ENCODE measurements at places on chromosomes 5 and 9.
A peak's percentile ranks its signal among the peaks of the same experiment; 100 is the strongest.

DNA sequence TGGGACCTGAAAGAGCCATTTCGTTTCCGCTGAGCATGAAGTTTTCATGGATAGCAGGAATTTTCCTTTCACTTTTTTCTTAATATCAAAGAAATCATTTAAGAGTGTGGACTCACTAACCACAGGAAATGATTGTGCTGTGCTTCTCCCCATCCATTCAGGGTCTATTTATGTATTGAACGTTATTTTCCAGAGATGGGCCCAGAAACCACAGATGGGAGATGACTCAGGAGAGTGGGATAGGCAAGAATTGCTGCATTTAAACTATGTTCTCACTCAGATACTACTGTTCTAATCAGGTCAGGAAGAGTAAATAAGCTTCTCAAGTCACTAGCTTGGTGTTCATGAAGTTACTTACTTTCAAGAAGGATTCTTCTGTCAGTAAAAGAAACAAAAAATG lies 763.8 kb downstream of the DTWD2 start:
- DNase-seq: no peak

GRCh38 chr9:112754578-112754977 lies 4.0 kb downstream of the SNX30 start:
- no peak for DNase-seq

- no peak for DNase-seq
Observed at GRCh38 chr5:138824924-138825863, 49.9 kb downstream of the LRRTM2 start.

- peak; percentile 45 for DNase-seq
Observed at GRCh38 chr9:104301755-104302154, 202.3 kb upstream of the OR13F1 start.

- peak; percentile 50 for DNase-seq
Observed at GRCh38 chr9:105835721-105836120, 141.4 kb downstream of the TMEM38B start.

DNA sequence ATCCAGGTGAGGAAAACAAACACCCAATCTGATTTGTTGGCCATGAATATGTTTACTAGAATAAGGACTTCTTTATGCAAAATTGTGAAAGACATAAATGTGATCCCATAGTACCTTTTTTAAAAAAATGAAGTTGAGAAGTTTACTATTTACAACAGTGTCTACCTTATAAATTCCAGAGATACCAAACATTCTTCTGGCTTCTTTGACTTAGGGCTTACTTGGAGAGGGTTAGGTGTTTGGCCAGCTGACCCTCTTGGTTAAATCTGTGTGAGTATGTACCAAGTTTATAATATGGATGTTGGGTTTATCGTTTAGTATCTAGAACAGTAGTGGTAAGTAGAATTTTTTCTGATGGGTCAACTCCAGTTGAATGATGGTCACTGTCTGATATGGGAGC lies 212.3 kb downstream of the DOCK8 start:
- DNase-seq: no peak

DNA sequence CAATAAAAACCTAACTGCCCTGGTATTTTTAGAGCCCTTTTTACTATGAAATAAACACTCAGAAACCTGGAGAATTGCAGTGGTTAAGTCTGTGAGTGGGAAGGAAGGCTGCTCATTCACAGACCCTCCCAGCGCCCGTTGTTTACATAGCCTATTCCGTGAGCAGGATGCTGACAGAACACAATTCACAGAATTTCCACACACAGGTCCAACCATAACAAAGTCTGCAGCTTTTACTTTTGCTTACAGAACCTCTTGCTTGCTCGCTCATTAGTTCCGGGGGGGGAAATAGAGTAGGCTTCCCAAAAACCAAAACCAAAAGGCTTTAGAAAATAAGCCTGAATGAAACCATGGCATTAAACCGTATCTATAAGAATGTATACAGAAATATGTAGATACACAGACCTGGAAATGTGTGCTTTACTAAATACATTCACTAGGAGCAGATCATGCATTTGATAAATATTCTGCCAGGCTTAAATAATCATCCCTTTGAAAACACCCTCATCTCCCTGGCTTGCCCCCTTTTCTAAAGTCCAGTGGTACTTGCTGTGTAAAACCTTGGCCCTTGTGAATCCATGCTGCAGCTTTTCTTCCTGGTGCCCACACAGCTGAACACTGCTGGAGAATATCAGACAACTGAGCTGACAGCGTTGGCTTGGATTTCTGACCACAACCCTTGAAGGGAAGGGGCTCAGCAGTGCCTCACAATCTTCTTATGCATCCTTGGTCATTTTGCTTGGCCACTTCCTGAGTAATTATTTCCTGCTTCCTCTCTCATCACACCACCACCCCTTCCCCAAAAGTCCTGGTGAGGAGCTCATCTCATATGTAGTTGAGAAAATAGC lies 128.0 kb downstream of the FANCC start:
- no peak for DNase-seq

GRCh38 chr5:91032125-91032524 lies 351.0 kb downstream of the ARRDC3 start:
- no peak for DNase-seq

GRCh38 chr5:40494631-40495236 lies 185.0 kb upstream of the PTGER4 start:
- DNase-seq: no peak
